ENCODE measurements at places on chromosomes 5 and 9. TPM values are rescaled to one million over a fixed set of nuclear protein-coding genes. Genes with fewer than 3 reads are reported as not detected.
A peak's percentile ranks its signal among the peaks of the same experiment; 100 is the strongest.

The F2R gene
- total RNA-seq, result 31.8 TPM

DNA sequence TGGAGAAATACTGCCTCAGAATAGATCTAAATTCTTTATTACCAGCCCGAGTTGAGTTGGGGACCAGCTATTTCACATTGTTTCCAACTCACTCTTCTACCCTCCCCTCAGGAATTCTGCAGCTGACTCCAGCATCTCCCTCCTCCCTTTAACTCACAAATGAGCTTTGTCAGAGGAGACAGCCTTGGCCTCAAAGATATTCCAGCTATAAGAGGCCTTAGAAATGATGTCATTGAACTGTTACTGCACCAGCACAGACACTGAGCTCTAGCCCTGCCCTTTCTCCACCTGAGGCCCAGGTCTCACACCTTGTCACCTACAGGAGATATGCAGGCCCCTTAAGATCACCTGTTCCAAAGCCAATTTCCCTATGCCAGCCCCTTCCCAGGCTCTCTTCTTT is 78.4 kb upstream of the ATP10B start:
- no peaks in the 10 kb centered on the region for H3K36me3 ChIP-seq
- H3K4me3 ChIP-seq, result no peak overlapping the region
- no peaks in the 10 kb centered on the region for H3K27me3 ChIP-seq
- peaks cover 15% of the 10 kb centered on the region for H3K4me1 ChIP-seq

- H3K4me3 ChIP-seq, result no peak overlapping the region
- peaks cover 4% of the 10 kb centered on the region for H3K4me1 ChIP-seq
- H3K36me3 ChIP-seq, result peaks cover 3% of the 10 kb centered on the region
- H3K27ac ChIP-seq, result no peak overlapping the region
Observed at GRCh38 chr5:177607452-177608192, 7.7 kb downstream of the B4GALT7 start.

GRCh38 chr5:131685516-131686171 is 50.6 kb upstream of the RAPGEF6 start:
- DNase-seq, result peak; percentile 35
- no peaks in the 10 kb centered on the region for H3K27me3 ChIP-seq

- peak; percentile 95 for DNase-seq
- H3K27me3 ChIP-seq, result no peaks in the 10 kb centered on the region
- peaks cover 11% of the 10 kb centered on the region for H3K4me1 ChIP-seq
Observed at GRCh38 chr5:157113002-157113401, 4.2 kb upstream of the HAVCR2 start.
